ENCODE measurements at places on chromosomes 16 and 17.

GRCh38 chr16:66223176-66223780 is 143.2 kb upstream of the CDH5 start:
- DNase-seq = no peak

GRCh38 chr17:35293151-35293847 is 50.4 kb downstream of the SLFN5 start:
- no peak for DNase-seq

- DNase-seq = no peak
These were observed 162.5 kb upstream of the CNTNAP4 start for GRCh38 chr16:76114681-76115080.

- DNase-seq = peak; percentile 58
These were observed at the start of gene MRC2 for GRCh38 chr17:62627219-62627903. MRC2 (plus strand) TSS chr17:62627670; CDS start chr17:62627803, 133 bp downstream.

- no peak for DNase-seq
These were observed 2.5 kb upstream of the VASN start for GRCh38 chr16:4369007-4369733.

DNA sequence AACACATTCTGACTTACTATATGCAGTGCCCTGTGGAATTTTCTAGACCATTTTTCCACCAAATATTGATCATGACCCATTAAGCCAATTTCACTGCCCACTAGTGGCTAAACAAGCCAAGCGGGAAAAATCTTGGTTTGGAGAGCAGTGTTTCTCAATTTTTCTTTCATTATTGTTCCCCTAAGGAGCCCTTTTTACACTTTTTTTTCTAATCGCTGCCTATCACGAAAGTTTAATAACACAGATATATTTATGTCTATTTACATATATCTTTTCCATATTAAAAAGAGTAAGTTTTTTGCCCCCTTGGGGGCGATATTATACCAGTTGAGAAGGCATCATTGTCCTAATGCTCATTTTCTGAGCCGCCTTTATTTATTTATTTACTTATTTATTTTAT is 10.8 kb upstream of the TLCD3B start:
- DNase-seq = no peak
